ENCODE measurements at places on chromosomes 13 and 19.

DNA sequence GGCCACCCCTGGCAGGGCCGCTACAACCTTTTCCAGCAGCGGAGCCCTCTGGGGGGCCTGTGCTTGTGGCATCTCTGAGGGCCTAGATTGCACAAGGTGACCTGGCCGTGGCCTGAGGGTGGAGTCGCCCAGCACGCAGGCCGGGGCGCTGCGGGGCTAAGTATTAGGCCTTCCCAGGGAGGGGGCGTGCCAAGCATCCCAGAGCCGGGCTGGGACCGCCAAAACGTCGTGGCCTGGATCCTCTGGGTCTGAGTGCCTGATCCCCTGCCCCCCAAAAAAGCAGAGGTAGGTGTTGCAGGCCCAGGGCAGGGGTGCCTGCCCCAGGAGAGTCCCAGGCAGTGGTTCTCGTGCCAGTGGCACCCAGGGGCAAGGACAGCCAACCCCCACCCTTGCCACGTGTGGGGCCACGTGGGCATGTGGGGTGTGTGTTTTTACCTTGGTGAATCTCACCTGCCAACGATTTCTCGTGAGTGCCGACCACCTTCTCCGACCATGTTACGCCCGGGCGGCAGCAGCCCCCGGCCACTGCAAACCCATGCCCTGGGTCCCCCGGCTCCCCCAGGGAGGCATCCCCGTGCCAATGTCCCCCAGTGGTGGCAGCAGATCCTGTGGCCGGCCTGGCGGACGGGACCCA, 12.6 kb upstream of the GNA15 start:
- DNase-seq: no peak

DNA sequence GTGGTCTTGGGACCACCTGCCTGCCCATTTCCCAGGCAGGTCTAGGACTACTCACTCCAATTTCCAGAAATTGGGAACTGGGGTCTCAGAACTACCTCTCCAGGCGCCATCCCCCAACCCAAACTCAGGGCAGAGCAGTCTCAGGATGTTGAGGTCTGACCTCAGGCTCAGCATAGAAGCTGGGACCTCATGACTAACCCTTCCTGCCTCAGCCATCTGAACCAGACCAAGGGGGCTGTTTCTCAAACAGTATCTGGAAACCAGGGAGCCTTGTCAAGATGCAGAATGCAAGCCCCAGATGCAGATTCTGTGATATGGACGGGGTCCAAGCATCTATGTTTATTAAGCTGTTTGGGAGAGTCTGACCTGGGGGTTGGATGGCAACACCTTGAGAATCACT, 1.3 kb downstream of the FBXW9 start:
- DNase-seq: no peak

DNA sequence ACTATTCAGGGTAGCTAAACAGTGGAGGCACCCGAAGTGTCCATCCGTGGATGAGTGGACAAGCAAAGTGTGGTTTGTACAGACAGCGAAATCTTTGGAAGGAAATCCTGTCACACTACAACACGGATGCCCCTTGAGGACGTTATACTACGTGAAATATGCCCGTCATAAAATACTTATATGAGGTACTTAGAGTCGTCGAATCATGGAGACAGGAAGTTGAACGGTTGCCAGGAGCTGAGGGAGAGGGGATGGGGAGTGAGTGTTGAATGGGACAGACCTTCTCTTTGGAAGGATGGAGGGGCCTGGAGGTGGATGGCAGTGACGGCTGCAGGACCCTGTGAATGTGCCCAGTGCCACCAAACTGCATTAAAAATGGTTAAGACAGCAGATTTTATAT, 11.6 kb downstream of the ATP4B start:
- no peak for DNase-seq

DNA sequence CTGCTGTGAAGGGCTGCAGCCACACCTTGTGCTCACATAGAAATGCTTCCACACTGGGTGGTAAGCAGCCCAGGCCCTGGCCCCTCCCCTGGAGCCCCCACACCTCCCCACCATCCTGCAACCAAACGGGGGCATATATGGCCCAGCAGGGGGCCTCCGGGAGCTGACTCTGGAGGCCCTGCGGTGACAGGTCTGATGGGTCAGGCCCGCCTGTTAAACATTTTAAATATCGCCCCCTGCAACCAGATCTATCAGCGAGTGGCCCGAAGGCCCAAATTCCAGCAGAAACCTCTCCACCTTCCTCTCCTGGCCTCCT, 48.0 kb upstream of the KATNAL1 start:
- DNase-seq: no peak

DNA sequence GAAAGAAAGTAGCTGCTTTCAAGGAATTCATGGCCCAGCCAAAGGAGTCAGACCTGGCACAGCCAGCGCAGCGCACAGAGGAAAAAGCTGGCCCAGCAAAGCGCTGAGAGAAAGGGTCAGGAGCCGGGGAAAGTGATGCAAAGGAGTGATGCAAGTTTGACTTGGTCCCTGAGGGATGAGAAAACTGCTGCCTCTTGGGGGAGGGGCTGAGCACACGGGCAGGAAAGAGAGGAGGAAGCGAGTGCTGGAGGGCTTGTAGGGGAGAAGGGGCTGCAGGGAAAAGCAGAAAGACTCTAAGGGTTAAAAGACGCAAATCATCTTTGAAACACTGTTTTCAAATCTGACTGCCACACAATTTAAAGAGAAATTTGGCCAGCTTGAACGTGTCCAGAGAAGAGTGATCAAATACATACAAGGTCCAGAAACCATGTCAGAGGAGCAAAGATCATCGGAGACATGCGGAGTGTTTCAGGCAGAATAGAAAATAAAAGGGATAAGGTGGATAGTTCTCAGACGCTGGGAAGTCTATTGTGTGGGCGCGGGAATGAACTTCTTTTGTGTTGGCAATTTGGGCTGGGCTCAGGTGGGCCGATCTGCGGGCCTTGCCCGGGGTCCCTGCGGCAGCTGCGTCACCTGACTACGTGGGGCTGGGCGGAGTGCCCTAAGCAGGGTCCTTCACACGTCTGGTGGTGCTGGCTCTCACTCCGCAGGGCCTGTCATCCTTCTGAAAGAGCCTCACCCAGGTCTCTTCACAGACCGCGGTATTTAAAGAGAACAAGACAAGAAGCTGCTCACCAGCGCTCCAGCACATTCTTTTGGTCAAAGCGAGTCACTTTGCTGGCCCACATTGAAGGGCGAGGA, 18.1 kb downstream of the N4BP2L1 start:
- peak; percentile 85 for DNase-seq

DNA sequence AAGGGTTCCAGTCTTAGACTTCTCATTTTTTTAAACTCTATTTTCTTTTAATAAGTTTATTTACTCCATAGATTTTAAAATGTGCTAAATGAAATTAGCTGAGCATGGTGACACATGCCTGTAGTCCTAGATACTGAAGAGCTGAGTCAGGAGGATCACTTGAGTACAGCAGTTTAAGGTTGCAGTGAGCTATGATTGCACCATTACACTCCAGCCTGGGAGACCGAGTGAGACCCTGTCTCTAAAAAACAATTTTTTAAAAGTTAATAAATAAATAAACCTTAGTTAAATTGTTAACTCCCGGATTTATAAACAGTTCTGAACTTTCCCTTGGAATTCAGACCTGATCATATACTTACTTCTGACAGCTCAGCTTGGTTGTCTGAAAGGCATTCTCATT, 32.5 kb downstream of the PCDH20 start:
- DNase-seq: no peak

DNA sequence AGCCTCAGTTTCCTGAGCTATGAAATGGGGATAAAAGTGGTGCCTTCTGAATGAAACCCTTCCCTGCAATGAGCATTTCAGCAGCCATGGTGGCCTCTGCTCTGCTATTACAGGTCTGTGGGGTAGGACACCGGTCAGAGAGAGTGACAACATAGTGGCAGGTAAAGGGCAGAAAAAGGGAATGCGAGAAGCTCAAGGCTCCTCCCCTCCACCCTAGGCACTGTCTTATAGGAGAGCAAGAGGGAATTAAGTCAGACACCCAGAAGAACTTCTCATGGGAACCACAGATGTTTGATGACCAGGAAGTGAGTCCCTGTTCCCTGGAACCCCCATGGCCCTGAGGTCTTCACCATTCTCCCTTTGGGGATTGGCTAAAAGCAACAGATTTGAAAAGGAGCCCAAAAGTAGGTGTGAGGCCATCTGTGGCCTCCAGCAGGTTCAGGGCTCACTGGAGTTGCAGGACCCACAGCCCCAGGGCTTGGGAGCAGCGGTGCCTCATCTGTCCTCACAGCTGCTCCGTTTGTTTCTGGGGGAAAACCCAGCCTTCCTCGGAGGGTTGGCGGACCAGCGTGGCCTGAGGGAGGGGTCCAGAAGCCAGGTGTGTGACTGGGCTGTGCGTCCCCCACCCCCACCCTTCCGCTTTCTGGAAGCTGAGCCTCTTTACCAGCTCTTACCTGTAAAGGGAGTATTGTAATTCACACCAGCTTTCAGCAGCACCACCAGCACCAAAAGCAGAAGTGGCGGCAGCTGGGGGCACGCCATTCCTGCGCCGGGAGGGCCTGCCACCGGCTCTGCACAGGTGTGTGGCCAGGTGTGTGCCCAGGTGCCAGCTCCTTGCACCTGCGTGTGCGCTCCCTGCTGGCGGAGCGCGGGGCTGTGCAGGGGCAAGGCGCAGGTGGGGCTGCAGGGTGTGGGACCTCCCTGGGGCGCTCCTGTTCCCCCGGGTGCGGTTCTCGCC, 19.4 kb downstream of the IQCN start:
- DNase-seq: no peak

GRCh38 chr13:69946511-69946910, 161.1 kb upstream of the ATXN8OS start:
- DNase-seq: no peak

- DNase-seq: no peak
Observed at GRCh38 chr19:38375748-38376147, 1.4 kb downstream of the PSMD8 start.

All from fibroblast of upper back skin (primary cell).